ENCODE measurements at places on chromosomes 5 and 9.
A peak's percentile ranks its signal among the peaks of the same experiment; 100 is the strongest.

DNA sequence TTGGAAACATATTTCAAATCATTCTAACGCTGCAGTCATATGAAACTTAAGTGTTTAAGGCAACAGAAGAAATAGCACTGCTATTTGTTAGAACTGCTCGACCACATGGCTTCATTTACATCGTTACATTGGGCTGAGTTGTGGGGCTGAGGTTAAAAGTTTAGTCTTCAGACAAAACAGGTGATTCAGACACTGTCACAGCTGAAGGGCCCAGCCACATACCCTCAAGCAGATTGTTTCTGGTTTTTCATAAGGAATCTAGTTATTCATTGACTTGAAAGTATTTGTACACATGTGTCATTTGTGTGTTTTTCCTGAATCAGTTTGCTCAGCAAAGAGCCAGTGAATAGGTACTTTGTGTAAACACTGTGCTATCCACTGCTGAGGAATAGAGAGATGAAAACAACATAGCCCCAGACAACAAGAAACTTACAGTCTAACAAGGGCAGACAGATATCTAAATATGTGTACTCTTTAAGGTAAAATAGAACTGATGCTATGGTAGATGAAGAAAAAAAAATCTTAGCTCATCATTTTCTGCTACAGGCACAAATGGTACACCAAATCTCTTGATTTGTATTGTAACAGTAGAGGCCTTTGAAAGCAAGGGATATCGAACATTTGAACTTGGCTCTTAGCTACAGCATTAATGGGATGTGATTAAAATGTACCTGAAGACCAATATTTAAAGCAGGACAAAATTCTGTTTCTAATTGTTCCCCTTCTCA lies 357.6 kb upstream of the RPS23 start:
- no peak for DNase-seq

GRCh38 chr5:116488356-116489041 lies 86.1 kb downstream of the SEMA6A start:
- no peak for DNase-seq

- no peak for DNase-seq
These were observed 8.2 kb downstream of the CERCAM start for GRCh38 chr9:128428644-128429512.

GRCh38 chr5:158952248-158952545 lies 147.5 kb downstream of the EBF1 start:
- no peak for DNase-seq

- DNase-seq, result no peak
These were observed 1.6 kb downstream of the C5orf52 start for GRCh38 chr5:157672976-157673375.

- no peak for DNase-seq
These were observed 42.5 kb downstream of the RALGPS1 start for GRCh38 chr9:126956917-126957686.

GRCh38 chr5:84725946-84726570 lies 341.4 kb upstream of the EDIL3 start:
- DNase-seq, result no peak

- DNase-seq, result peak; percentile 57
These were observed 789.3 kb downstream of the SEMA5A start for GRCh38 chr5:8756498-8757084.

DNA sequence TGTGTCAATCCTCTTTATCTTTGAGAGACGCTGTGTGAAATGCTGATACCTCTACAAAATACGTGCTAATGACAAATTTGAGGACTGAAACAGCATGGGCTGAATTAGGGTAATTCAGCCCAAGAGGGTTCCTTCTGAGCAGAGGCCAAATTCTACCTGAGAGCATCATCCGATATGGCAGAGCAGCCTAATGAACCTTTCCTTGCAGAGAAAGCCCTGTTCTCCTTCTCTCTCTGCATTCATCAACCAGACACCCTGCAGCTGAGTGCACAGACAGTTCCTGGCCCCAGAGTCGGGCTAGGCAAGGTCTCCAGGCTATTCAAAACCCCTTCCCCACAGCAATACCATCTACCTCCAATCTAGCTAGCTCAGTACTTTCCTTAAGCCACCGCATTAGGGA lies 77.9 kb downstream of the TRIM32 start:
- DNase-seq, result no peak

DNA sequence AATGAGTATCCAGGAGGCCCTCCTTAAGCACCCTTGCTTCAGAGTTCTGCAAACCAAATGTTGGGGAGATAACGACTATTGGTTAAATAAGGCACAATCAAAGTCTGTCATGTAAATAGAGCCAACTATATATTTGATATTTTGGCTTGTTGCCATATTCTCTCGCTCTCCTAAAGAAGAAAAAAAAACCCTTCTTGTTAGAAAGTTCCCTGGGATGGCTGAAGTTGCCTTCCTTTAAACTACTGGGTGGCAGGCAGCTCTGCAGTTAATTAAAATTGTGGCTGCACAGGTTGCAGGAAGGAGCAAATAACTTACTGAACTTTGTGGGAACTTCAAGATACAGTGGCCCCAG lies 227.0 kb upstream of the ANKRD55 start:
- no peak for DNase-seq

DNA sequence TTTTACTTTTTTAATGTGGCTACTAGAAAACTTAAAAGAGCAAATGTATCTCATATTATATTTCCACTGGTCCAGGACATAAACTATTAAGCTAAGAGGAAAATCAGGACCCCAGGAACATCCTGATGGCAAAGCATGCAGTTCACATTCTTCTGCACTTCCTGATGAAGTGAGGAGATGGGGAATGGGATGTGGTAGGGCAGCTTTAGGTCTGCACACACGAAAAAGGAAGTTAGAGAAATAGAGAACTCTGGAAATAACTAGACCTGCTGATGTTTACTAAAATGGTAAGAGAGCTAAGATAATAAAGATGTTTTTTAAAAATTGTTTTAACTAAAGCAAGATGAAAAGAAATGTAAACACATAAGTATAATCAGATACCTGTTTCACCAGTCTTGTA lies 39.7 kb upstream of the NIPBL start:
- DNase-seq, result peak; percentile 15

GRCh38 chr5:71666321-71666720 lies 52.8 kb upstream of the CARTPT start:
- DNase-seq, result no peak

DNA sequence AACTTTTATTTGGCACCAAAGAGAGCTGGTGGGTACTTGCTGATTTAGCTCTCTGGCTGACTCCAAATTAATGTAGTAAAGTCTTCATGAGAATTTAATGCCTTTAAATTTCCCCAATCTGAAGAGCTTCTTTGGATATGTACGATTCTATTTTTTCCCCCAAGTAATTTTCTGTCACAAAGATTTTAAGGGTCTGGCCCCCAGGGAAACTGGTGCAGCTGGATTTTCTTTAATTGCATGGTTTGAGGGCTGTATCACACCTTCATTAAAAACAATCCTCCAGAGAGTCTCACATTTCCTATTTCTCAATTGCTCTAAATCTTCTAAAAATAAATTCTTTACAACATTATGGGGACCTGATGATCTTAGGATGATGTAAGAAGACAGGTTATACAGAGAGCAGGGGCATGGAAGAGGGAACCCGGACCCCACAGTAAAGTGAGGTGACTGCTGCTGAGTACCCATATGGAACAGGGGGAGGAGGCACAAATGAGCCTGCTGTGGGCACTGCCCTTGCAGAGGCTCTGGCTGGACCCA lies 158.9 kb downstream of the ENTREP1 start:
- DNase-seq, result no peak

DNA sequence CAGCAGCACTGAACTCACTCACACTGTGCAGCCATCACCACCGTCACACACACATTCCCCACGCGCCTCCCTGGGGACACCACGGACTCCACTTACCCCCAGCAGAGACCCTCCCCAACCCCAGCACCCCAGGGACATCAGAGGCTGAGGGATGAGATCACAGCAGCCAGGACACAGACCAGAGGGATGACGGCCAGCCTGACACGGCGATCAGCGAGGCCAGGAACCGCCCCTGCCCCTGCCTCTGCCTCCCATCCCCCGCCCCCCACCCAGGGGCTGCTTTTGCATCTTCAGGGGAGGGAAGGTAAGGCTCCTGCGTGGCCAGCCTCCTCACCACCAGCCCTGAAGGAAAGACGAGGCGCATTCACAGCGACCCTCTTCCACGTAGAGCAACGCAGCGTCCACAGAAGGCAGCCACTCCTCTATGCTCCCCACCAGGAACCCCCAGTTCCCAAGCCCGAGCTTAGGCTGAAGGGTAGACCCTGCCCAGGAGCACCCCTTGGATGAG lies 104.5 kb downstream of the VAV2 start:
- no peak for DNase-seq

DNA sequence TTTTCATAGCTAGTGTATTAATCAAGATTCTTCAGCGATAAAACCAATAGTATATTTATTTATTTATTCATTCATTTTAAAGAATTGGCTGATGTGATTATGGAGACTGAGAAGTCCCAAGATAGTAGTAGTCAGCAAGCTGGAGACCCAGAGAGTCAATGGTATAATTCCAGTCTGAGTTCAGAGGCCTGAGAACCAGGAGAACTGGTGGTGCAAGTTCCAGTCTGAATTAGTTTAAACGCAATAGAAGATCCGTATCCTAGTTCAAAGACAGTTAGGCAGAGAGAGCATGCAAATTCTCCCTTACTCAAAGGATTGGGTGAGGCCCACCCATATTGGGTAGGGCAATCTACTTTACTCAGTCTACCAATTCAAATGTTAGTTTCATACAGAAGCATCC lies 364.2 kb upstream of the RPS23 start:
- DNase-seq, result no peak

GRCh38 chr9:1580215-1580614 lies 434.9 kb upstream of the SMARCA2 start:
- DNase-seq, result no peak

- no peak for DNase-seq
These were observed 336.9 kb upstream of the DMAC1 start for GRCh38 chr9:8136477-8136876.

- no peak for DNase-seq
These were observed 14.4 kb downstream of the CPLX2 start for GRCh38 chr5:175885813-175886212.

- no peak for DNase-seq
These were observed 286.2 kb downstream of the ACTL7B start for GRCh38 chr9:108569624-108570023.

DNA sequence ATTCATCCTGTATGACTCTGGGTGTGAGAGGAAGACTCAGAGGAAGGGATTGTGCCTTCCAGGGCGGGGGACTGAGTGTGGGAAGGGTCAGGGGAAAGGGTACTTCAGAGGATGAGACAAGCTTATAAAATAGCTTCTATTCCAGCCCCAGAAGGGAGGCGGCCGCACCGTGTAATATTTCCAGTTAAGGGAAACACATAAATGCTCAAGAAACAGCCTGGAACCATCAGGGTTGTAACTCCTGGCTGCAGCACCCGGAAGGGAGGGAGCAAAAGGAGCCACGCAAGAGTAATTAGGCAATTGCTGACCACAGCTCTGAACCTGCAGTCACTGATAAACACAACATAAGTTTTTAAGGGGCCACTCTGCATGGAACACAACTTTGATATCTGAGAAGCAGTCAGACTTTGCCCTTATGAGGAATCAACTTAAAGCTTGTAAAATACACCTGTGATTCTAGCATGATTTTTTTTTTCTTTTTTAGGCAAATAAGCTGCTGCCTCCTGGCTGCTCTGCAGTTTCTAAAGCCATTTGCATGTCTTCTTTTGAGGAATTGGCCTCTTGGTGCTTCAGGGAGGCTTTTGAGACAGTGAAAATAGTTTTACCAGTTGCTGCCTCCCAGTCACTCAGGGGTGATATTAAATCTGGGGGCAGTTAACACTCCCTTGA lies 382.7 kb downstream of the ENC1 start:
- DNase-seq, result no peak

DNA sequence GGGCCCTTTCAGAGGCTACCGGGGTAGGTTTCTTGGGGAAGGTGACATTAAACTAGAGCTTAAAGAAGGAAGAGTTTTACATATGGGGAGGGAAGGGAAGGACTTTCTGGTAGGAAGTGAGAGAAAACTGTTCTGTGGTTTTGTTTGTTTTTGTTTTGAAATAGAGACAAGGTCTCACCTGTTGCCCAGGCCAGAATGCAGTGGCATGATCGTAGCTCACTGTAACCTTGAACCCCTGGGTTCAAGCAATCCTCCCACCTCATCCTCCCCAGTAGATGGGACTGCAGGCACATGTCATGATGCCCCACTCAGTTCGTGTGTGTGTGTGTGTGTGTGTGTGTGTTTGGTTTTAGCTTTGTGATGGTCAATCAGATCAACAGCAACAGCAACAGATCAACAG lies 37.4 kb upstream of the CNOT6 start:
- no peak for DNase-seq

DNA sequence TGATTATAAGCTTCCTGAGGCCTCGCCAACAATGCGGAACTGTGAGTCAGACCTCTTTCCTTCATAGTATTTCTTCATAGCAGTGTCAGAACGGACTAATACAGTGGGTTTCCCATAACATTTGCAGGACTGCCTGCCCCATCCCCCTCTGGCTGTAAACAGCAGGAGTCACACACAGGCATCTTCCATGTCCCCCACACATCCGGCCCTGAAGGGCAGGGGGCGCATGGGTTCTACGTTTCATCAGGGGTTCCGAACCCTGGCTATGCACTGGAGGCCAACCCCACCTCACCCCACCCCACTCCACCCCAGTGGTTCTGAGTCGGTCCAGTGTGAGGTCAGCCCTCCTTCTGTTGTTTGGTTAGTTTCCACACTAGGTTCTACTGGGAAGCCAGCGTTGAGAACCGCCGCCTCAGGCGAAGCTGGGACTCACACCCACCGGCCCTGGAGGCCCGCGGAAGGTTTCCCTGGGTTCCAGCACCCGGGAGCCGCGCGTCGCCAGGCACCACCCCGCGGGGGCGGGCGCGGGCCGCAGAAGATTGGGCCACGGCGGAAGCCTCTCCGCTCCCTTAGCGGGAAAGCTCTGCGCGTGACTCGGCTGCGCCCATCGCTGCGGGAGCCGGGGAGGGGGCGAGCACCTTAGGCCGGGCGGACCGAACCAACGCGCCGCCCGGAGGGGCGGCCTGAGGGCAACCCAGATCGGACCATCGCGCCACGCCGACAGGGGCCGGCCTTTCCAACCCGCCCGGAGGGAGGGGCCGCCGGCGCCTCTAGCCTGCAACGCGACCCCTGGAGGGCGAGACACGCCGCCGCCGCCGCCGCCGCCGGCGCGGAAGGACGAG lies at the start of gene RUSC2:
TSS of gene RUSC2 (plus strand) at position 799 of the 842 bp plus-strand sequence. CDS start 56,411 bp downstream, outside the sequence.
- peak; percentile 80 for DNase-seq
